Activated T-cell treated with anti-CD3 and anti-CD28 coated beads for 48 hours (primary cell): ENCODE measurements at places on chromosomes 4 and X.

- no peak for DNase-seq
Measured at GRCh38 chr4:78024576-78025091, 32.5 kb upstream of the FRAS1 start.

DNA sequence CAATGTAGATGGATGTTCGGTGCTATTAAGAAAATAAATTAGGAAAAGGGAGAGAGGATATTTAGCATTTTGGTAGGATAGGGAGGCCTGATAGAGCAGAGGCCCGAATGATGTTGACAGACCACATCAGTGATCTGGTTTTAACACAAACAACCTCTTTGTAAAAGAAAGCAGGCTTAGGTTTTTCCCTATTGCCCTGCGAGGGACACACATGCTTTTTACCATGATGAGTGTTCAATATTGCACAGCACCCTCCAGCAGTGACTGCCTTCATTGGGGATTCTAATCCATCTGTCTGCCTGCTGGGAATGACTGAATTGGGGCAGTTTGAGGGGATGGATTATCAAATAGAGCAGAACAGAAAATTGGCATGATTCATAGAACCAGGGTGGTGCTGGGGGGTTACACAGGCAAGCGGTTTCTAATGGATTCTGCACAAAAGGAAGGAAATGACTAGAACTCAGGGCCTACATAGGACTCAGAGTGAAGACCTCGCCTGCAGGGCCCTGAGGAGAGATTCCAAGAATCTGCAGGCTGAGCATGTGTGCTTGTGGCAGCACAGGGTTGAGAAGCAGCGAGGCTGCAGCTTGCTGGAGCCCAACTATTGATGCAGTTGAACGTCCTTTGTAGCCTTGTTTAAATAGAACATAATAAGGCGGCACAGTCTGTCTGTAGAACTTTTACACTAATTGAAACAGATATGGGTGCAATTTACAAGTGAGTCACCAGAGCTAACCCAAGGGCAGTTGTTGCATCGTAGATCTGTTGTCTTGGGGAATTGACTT is 58.0 kb downstream of the RHOH start:
- no peak for DNase-seq

- DNase-seq = no peak
Measured at GRCh38 chr4:18816228-18816895, 794.8 kb upstream of the LCORL start.

DNA sequence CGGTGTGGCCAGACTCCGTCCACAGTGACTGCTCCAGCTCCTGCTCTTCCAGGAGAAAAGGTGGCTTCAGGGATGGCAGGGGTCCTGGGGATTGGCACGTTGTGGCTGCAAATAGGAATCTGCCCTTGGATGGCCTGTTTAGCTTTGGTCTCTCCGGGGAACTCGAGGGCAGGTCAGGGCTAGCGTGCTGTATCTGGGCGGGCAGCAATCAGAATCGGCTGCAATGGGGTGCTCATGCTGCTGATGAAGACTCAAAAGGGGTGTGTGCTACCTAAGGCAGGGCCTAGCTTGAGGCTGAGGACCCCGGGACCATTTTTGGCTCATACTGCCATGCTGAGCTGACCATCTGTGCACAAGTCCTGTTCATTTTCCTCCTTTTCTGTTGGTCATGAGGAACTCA is 51.3 kb downstream of the RGS12 start:
- DNase-seq = no peak

DNA sequence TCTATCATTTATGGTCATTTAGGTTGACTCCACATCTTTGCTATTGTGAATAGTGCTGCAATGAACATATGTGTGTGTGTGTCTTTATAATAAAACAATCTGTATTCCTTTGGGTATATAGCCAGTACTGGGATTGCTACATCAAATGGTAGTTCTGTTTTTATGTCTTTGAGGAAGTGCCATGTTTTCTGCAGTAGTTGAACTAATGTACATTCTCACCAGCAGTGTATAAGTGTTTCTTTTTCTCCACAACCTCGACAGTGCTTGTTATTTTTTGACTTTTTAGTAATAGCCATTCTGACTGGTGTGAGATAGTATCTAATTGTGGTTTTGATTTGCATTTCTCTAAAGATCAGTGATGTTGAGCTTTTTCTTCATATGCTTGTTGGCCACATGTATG is 80.5 kb downstream of the ARHGAP6 start:
- no peak for DNase-seq

DNA sequence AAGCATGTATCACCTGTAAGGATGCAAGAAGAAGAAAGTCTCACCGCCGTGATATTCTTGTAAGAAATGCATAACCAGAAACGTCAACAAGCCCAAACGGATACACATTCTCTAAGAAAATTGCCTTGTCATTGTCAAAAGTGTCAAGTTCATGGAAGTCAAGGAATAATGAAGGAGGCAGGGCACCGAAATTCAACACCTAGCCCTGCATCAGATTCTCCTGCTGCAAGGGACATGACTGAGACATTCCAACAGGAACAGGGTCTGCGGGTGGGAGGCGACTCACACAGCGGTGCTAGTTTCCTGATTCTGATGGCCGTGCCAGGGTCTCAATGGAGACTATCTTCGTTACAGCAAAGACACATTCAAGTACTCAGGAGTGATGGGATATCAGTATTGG is 26.7 kb downstream of the IRF2 start:
- no peak for DNase-seq

GRCh38 chrX:28693101-28693500 is 105.9 kb downstream of the IL1RAPL1 start:
- DNase-seq = no peak

DNA sequence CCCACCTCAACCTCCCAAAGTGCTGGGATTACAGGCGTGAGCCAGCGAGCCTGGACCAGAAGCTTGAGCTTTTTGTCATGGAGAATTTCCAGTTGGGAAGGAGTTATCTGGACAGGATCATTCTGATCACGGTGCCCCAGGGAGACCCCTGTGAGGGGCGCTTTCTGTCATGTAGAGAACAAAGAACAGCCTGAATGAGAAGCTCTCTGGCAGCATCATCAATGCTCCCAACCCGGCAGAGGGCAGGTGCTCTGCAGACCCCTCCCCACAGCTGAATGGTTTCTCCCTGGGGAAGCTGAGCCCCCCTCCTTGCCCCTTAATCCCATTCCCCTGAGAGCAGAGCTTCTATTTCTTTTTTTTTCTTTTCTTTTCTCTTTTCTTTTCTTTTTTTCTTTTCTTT is 7.3 kb upstream of the CSF2RA start:
- no peak for DNase-seq

GRCh38 chr4:147683188-147683591 is 773 bp downstream of the PRMT9 start:
- no peak for DNase-seq

DNA sequence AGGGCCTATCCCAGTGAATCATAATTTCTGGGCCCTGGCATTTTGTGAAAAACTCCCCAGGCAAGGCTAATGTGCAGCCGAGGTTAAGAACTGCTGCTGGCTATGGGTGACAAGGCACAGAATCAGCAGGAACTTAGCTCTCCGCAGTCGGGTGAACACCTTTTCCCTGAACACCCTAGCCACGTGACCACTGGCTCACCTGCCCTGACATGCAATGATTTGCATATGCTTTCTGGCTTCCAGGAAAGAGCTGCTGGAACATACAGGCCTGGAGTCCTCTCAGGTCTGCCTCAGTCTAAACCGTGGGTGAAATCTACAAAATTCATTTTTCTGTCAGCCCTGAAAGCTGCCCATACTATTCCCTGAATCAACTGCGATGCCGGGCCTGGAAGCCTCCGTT is 56.6 kb downstream of the ZNF827 start:
- DNase-seq = no peak

GRCh38 chrX:148572337-148572736 is 71.9 kb downstream of the AFF2 start:
- DNase-seq = no peak

GRCh38 chr4:152309418-152309817 is 226.5 kb downstream of the FBXW7 start:
- no peak for DNase-seq

DNA sequence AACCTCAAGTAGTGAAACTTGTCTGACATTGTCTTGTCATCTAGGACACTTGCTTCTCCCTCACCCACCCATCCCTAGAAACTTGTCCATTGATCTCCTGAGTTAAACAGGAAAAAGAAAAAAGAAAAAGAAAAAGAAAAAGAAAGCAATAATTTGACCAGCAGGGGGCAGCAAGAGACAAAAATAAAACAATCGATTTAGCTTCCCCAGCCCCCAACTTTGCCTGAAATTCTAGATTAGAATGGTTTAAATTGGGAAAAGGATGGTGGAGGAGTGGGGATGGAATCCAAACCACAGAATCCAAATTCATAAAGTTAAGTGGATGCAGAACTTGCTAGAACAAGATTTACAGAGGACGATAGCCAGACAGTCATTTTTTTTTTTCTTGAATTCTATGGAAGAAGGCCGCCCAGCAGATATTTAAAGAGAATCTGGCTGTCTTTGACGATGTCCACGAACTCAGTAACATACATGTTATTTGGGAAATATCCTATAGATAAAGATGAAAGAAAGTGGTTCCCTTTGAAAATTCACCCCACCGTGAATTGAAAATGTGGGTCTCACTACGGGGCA is 282.9 kb downstream of the USP46 start:
- no peak for DNase-seq

DNA sequence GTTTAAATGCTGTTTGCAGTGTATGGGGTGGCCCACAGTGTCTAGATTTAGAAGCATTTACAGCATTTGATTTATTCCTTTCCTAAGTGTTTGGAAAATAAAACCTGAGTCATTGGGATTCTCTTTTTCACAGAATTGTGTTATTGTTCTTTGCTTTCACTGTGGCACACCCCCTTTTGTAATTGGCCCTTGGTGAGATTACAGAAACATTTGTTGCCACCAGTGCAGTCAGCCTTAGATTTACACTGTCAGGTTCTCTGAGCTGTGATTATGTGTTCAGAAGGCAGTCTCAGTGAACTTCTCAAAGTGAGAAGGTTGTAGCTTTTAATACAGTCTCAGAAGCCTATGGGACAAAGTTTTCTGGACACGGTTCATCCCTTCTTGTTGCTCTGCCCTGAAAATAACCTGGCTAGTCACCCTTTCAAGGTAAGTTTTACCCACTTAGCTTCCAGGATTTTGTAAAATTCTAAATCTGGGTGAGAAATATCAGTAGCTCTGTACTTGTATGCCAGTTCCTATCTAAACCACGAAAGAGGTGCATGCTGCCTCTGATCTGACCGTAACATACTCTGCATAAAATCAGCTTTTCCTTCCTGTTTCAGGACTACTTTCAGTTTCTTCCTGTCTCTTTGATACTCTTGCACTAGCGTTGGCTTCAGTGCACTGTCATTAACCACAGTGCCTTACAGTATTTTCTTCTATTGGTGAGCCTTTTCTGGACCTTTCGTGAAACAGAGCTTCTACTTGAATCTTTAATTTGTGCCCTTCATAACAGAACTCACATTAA is 12.6 kb downstream of the RUFY3 start:
- no peak for DNase-seq

- DNase-seq = no peak
Measured at GRCh38 chr4:168651374-168651773, 154.5 kb downstream of the PALLD start.

GRCh38 chrX:149979126-149979644 is 40.9 kb upstream of the EOLA2 start:
- no peak for DNase-seq

DNA sequence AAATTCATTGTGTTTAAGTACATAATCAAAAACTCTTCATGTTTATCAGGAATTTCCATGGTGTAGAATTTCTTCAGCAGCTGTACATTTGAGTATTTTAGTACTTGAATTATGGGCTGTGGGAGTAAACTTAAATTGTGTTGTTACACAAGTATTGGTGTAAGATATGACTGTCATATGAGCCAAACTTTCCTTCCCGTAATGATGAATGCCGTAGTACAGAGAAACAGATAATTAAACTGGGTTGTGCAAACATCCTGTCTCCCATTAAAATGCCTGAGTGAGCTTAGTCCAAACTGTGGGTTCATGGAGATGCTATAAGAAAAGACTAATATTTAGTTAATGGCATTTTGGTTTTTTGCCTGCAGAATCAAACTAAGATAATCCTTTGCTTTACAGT is 159.2 kb downstream of the SLC4A4 start:
- DNase-seq = no peak

GRCh38 chr4:40804598-40804997 is 54.8 kb downstream of the NSUN7 start:
- DNase-seq = no peak

DNA sequence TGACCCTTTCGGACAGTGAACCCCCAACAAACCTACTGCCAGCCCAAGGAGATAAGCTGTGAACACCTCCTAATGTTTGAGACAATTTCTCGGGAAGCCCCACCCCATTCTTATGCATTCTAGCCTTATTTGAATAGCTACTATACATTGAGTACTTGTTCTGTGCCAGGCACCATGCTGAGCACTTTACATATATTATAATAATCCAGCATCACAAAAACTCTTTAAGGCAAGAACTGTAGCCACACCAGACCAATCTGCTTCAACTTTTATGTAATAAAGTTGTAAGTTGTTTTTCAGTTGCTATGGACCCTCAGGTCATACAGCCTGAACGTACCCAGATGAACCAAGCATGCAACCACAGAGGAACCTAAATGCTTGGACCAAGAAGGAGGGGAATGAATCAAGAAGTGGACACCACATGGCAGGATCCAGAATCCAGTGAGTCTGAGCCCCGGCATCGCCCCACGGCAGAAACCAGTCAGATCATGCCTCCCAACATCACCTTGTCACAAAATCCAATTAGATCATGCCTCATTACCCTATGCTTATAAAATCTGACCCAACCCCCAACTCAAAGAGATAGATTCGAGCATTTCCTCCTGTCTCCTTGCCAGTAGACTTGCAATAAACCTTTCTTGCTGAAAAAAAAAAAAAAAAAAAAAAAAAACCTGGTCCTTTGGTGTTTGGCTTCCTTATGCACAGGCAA is 225.0 kb downstream of the QDPR start:
- DNase-seq = no peak

- no peak for DNase-seq
Measured at GRCh38 chr4:123649250-123649644, 252.7 kb downstream of the SPRY1 start.

- no peak for DNase-seq
Measured at GRCh38 chr4:156515295-156515694, 456.3 kb downstream of the PDGFC start.

DNA sequence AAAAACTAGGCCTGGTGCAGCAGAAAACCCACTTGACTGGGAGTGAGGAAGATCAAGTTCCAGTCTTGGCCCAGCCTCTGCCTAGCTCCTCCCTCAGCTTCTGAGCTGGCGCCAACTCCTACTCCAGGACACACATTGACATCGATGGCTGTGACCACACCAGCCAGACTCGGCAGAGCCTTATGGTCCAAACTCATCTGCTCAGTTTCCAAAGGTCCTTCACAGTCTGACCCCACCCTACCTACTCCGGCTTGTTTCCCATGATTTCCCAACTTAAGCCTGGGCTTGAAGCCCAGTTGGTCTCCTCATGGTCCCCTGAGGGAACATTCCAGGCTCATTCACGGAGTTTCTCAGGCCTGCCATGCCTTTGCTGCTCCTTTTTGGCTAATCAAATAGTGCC is 10.1 kb downstream of the ELF4 start:
- no peak for DNase-seq

DNA sequence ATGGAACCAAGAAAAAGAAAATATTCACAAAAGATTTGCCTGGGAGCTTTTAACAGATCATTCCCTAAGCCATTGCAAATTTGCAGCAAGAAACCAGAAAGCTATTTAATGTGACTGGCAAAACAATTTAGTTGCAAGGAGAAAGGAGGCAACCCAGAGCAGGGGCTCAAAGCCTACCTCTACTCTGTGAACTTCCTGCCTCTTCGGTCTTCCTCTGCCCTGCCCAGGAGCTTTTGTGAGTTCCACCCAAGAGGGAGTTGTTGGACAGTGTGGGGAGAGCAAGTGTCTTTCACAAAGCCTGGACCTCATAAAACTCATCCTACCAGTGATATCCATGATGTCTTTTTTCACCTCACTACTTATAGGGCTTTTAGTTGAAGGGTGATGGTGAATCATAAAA is 107.4 kb downstream of the AFF1 start:
- DNase-seq = no peak
